Endothelial cell of umbilical vein (primary cell): ENCODE measurements at places on chromosomes 11 and 22. TPM values are rescaled to one million over a fixed set of nuclear protein-coding genes. Genes with fewer than 3 reads are reported as not detected.
A peak's percentile ranks its signal among the peaks of the same experiment; 100 is the strongest.

DNA sequence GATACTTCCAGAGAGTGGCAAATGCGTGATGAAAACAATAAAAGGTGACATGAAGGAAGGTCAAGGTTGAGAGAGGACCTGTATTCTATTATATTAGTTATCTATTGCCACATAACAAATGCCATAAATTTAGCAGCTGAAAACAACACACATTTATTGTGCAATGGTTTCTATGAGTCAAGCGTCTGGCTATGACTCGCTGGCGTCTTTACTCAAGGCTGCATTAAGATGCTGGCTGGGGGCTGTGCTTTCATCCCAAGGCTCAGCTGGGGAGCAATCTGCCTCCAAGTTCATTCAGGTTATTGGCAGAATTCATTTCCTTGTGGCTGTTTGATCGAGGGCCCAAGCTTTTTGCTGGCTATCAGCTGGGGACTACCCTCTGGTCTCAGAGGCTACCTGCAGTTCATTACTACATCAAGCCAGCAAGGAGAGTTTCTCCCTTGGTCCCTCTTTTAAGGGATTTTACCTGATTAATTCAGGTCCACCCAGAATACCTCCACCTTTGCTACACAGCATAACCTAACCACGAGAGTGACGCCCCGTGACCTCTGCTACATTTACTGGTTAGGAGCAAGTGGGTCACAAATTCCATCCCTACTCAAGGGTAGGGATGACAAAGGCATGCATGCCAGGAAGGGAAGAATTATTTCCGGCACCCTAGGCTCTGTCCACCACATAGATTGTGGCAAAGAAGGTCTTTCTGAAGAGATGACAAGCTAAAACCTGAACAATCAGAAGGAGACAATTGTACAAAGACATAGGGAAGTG lies 549.1 kb downstream of the MN1 start:
- no peaks in the 10 kb centered on the region for H3K27me3 ChIP-seq
- no peaks in the 10 kb centered on the region for H3K36me3 ChIP-seq
- no peak overlapping the region for H3K27ac ChIP-seq
- peaks cover 8% of the 10 kb centered on the region for H3K4me1 ChIP-seq

GRCh38 chr11:8206251-8207079 lies 37.6 kb upstream of the RIC3 start:
- peaks cover 12% of the 10 kb centered on the region for H3K4me1 ChIP-seq
- peak; percentile 95 for DNase-seq
- H3K4me3 ChIP-seq: no peak overlapping the region
- H3K27ac ChIP-seq: no peak overlapping the region
- H3K36me3 ChIP-seq: no peaks in the 10 kb centered on the region

DNA sequence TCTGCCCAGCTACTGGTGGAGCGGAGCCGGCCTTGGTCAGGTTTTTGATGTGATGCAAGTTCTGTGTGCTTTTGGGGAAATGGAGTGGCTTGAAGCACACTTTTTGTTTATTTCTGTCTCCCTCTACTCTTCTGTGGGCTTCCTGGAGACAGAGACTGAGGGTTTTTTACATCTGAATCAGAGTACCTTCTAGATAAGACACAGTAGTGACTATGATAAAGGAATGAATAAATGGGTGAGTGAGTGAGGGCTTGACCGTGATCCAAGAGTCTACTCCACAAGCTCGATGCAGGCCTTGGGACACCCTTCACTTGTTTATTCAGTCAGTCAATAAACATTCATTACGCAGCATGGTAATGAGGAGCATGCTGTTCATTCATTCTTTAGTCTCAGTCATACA lies 125.7 kb downstream of the PKNOX2 start:
- no peaks in the 10 kb centered on the region for H3K36me3 ChIP-seq
- no peak for DNase-seq
- peaks cover 20% of the 10 kb centered on the region for H3K4me1 ChIP-seq

- H3K27me3 ChIP-seq: peaks cover 2% of the 10 kb centered on the region
- no peak overlapping the region for H3K27ac ChIP-seq
- H3K4me3 ChIP-seq: no peak overlapping the region
- no peak for DNase-seq
- no peaks in the 10 kb centered on the region for H3K36me3 ChIP-seq
These were observed 26.5 kb upstream of the MUC5AC start for GRCh38 chr11:1131033-1131911.

GRCh38 chr11:119347940-119348605 lies 1.6 kb upstream of the MFRP start:
- H3K27ac ChIP-seq: no peak overlapping the region
- peaks cover 5% of the 10 kb centered on the region for H3K4me1 ChIP-seq
- H3K36me3 ChIP-seq: no peaks in the 10 kb centered on the region
- DNase-seq: no peak

DNA sequence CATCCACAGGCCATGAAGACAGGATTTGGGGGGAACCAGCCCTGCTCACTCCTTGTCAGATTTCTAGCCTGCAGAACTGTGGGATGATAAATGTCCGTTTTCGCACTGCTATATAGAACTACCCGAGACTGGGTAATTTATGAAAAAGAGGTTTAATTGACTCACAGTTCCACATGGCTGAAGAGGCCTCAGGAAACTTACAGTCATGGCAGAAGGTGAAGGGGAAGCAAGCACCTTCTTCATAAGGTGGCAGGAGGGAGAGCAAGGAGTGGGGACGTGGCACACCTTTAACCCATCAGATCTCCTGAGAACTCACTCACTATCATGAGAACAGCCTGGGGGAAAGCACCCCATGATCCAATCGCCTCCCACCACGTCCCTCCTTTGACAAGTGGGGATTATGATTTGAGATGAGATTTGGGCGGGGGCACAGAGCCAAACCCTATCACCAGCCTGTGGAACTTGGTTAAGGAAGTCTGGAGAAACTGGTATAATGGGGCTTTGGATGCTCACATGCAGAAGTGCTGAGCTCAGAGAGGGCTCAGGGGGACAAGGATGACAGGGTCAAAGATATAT lies 50.7 kb downstream of the MYEOV start:
- peaks cover 3% of the 10 kb centered on the region for H3K4me1 ChIP-seq
- H3K4me3 ChIP-seq: no peak overlapping the region
- no peaks in the 10 kb centered on the region for H3K36me3 ChIP-seq

Gene NXPE4
- not detected in 2 replicates for total RNA-seq

Gene PDXP
- total RNA-seq: 14.8 and 18.0 TPM in 2 replicates

GRCh38 chr11:62445314-62445740 lies 26.5 kb downstream of the SCGB1A1 start:
- peak; percentile 82 for DNase-seq
- H3K4me3 ChIP-seq: no peak overlapping the region
- no peak overlapping the region for H3K27ac ChIP-seq
- peaks cover 6% of the 10 kb centered on the region for H3K4me1 ChIP-seq
- H3K36me3 ChIP-seq: no peaks in the 10 kb centered on the region

- no peak overlapping the region for H3K27ac ChIP-seq
- H3K4me1 ChIP-seq: peaks cover 4% of the 10 kb centered on the region
- peak; percentile 53 for DNase-seq
- H3K4me3 ChIP-seq: no peak overlapping the region
These were observed 50.7 kb downstream of the RRAS2 start for GRCh38 chr11:14308114-14308896.

- H3K27me3 ChIP-seq: no peaks in the 10 kb centered on the region
- peak; percentile 38 for DNase-seq
- peaks cover 33% of the 10 kb centered on the region for H3K36me3 ChIP-seq
- H3K4me3 ChIP-seq: no peak overlapping the region
- H3K27ac ChIP-seq: no peak overlapping the region
- peaks cover 10% of the 10 kb centered on the region for H3K4me1 ChIP-seq
These were observed 15.0 kb downstream of the NEAT1 start for GRCh38 chr11:65437436-65438227.

Gene SAA4
- not detected in 2 replicates for total RNA-seq

- no peak overlapping the region for H3K4me3 ChIP-seq
- no peaks in the 10 kb centered on the region for H3K36me3 ChIP-seq
- H3K27ac ChIP-seq: no peak overlapping the region
- peaks cover 7% of the 10 kb centered on the region for H3K4me1 ChIP-seq
- DNase-seq: no peak
- H3K27me3 ChIP-seq: no peaks in the 10 kb centered on the region
These were observed 26.1 kb upstream of the BAIAP2L2 start for GRCh38 chr22:38136607-38137006.
